ENCODE measurements at places on chromosomes 13 and 19.
A peak's percentile ranks its signal among the peaks of the same experiment; 100 is the strongest.

DNA sequence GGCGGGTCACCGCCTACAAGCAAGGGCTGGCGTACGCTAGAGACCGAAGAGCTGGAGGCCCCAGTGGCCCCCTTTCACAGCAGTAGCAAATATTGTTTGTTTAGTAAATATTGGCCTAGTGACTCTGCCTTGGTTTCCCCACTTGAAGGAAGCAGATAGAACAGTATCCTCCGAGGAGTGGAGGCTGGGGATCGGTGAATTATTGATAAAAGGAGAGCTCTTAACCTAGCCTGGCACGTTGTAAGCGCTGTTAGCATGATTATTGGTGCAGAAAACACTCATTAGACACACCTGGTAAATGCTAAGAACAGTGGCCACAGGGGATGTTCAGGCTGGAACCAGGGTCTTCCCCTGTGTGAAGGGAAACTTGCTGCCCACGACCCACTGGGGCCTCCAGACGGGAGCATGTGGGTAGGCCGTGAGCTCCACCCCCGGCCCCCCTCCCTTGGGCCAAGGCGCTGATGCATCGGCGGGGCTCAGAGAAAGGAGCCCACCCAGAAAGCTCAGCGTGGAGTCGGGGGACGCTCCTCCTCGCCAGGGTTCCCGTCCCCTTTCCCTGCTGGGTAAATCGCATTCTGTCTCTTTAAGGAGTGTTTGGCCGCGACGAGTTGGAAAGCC, 2.3 kb downstream of the IER2 start:
- DNase-seq = no peak

GRCh38 chr13:32278426-32278825, 36.7 kb downstream of the ZAR1L start:
- peak; percentile 89 for DNase-seq

- DNase-seq = no peak
Measured at GRCh38 chr19:35168196-35168595, 13.7 kb downstream of the FXYD5 start.

- DNase-seq = no peak
Measured at GRCh38 chr13:74560325-74560724, 426.1 kb upstream of the KLF12 start.

GRCh38 chr13:36919171-36919832, 736 bp downstream of the SMAD9 start:
- peak; percentile 16 for DNase-seq

DNA sequence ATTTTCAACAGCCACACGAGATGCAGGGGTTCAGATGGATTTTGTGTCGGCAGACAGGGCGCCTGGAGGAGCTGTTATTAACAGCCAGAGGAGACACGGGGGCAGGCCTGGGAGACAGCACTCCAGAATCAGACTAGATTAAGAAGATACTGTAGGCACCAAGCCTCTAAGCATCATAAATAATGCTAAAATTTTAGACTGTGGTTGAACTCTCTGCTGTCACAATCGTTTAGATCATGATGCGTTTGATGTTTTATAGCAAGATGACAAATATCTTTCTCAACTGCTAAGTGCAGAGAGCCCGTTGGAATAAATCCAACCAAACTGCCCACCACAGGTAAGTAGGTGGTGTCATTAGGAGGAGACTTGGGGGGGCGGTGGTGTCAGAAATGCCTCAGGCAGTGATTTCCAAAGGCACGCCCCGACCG, 63.9 kb downstream of the CEBPG start:
- DNase-seq = no peak

DNA sequence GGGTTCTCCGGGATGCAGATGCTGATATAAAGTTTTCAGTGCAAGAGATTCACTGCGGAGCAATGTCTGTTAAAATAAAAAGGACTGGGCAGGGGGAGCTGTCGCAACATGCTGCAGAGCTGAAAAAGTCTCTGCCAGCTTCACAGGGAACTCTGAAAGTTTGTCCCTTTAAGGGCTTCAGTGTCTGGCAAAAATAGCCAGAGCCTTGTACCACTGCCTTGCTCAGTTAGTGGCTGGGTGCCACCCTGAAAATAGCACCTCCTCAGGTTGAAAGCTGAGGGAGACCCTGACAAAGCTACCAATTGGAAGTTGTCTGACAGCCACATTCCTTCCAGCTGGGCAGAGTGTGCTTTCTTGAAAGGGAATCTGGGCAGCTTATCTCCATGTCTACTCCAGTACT, 3.0 kb upstream of the NDFIP2 start:
- DNase-seq = no peak

GRCh38 chr19:45591004-45591637, 6.5 kb upstream of the OPA3 start:
- no peak for DNase-seq

GRCh38 chr19:49549045-49549444, 21.2 kb downstream of the RCN3 start:
- DNase-seq = no peak

DNA sequence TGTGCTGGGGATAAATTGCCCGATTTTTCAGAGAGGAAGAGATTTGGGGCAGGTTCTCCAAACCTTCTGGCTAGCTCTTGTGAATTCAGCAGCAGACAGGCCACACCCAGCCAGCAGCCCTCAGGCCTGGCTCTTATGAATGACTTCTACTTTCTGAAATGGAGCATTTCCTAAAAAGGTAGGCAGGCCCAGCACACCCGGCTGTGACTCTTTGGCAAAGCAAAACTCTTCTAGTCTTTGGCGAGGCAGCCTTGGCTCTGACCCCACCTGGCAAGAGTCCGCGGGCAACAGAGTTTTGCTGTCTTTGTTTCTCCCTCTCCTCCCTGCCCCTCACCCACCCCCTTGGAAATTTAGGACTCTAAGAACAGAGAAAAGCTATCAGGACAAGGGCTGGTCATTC, 221.2 kb downstream of the ZNF536 start:
- no peak for DNase-seq

DNA sequence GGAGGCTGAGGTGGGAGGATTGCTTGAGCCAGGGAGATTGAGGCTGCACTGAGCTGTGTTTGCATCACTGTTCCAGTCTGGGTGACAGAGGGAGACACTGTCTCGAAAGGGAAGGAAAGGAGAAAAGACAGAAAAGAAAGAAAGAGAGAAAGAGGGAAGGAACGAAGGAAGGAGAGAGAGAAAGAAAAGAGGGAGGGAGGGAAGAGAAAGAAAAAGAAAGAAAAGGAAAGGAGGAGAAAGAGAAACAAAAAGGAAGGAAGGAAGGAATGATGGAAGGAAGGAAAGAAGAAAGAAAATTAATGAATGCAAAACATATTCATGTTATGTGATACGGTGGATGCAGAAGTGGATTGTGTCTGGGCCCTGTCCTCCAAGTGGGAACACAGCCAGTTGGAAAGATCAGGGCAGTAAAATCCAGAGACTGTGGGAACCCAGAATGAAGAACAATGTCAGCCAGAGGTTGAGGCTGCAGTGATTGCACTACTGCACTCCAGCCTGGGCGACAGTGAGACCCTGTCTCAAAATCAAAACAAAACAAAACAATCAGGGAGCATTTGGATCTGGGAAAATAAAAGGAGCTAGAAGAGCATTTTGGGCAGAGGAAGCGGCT, 6.2 kb downstream of the PHLDB3 start:
- no peak for DNase-seq

DNA sequence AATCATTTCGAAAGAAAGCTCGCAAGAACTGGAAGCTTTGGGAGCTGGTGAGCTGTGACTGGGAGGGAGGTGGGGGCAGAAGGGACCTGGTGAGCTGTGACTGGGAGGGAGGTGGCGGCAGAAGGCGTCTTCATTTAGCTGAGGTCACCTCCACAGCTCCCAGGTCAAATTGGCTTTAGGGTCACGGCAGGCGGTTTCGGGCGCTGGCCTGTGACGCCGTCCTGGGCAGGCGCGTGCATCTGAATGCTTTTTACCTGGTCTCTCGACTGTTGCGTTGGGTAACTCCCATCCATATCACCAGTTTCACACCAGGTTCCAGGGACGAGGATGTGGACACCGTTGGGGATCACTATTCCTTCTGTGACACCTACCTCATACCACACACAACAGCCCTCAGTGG, 29.2 kb downstream of the C2CD4C start:
- no peak for DNase-seq

- DNase-seq = no peak
Measured at GRCh38 chr19:1469255-1470054, 9.6 kb downstream of the C19orf25 start.

DNA sequence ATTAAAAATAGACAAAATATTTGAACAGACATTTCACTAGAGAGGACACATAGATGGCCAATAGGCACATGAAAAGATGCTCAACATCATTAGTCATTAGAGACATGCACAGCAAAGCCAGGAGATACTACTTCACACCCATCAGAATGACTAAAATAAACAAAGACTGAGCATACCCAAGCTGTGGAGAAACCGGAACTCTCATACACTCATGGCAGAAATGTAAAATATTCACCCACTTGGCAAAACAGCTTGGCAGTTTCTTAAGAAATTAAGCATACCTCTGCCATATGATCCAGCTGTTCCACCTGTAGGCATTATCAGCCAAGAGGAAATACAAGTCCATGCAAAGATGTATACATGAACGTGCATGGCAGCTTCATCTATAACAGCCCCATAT, 213.4 kb downstream of the TSHZ3 start:
- no peak for DNase-seq

DNA sequence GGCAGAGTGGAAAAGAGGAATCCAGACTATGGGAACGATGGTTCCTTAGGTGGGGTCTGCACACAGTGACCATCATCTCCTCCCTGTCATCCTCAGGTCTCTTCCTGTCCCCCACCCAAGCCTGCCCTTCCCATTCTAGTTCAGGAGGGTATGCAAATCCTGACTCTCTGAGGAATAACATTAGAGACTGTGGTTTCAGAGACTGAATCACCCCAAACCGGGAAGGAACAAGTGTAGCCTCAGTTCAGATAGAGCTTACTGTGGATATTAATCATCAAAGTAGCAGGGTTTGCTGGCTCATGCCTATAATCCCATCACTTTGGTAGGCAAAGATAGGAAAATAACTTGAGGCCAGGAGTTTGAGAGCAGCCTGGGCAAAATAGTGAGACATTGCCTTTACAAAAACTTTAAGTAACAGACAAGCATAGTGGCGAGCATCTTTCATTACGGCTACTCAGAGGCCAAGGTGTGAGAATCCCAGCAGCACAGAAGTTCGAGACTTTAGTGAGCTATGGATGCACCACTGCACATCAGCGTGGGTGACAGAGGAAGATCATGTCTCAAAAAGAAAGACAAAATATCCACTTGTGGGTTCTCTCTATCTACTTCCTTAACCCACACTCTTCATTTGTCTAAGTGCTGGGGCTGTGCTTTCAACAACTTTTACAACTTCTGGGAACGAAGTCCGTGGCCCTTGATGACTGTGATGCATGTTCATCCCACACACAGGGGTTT, 19.3 kb upstream of the LGALS13 start:
- DNase-seq = no peak

GRCh38 chr13:72390909-72391308, 336.5 kb downstream of the MZT1 start:
- peak; percentile 96 for DNase-seq

GRCh38 chr13:57673197-57673596, 41.7 kb downstream of the PCDH17 start:
- peak; percentile 88 for DNase-seq

- DNase-seq = no peak
Measured at GRCh38 chr13:85148009-85148408, 651.2 kb downstream of the SLITRK6 start.

GRCh38 chr19:5822181-5822844, 17.2 kb downstream of the FUT6 start:
- no peak for DNase-seq

- peak; percentile 10 for DNase-seq
Measured at GRCh38 chr13:75607447-75607846, 28.7 kb upstream of the LMO7 start.

DNA sequence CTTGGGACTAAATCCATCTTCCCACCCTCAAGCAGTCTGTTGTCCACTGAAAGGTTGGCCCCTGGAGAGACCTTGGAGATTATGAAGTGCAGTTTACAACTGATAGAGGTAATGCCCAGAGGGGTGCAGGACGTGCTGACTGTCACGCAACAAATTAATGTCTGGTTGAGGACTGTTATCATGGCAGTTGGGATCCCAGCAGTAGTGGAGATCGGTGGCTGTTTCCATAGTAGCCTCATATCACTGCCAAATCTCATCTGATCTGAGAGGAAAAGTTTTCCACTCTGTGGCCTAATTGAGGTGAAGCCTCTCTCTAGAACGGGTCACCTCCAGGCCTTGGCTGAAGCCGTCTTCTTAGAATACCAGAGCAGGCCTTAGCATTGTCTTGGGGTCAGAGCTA, 4.1 kb downstream of the TECR start:
- no peak for DNase-seq

DNA sequence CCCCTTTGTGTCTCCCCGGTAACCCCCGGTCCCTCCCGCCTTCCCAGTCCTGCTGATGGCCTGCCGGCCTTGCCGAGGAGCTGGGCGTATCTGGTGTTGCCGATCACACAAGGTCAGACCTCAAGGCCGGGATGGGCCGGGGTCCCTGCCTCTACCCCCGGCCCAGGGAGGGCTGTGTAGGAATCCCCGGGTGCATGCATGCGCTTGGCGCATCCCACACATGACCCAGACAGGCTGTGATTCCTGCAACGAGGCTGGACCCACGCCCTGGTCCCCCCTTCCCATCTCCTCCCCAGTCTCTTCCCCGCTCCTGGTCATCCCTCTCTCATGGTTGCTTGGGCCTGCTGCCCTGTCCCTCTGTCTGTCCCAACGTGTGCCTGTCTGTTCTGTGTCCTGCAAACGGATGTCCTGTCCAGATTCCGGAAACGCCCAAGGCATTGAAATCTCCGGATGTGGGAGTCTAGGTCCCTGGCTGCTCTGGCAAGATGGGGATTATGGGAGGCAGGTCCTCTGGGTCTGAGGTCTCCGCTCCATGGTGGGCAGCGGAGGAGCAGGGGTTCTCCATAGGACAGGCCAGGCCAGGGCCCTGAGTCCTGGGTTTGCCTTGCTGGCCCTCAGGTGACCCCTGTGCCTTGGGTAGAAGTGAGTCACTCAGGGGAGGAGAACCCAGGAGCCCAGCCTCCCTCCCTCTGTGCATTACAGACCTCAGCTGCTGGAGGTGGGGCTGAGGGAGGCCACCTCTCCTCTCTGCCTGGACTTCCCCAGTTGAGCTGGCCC, 1.6 kb downstream of the PKN1 start:
- peak; percentile 79 for DNase-seq

- no peak for DNase-seq
Measured at GRCh38 chr19:49910179-49910578, 13.5 kb upstream of the IL4I1 start.

GRCh38 chr13:106372199-106373155, 163.0 kb downstream of the EFNB2 start:
- DNase-seq = peak; percentile 79

DNA sequence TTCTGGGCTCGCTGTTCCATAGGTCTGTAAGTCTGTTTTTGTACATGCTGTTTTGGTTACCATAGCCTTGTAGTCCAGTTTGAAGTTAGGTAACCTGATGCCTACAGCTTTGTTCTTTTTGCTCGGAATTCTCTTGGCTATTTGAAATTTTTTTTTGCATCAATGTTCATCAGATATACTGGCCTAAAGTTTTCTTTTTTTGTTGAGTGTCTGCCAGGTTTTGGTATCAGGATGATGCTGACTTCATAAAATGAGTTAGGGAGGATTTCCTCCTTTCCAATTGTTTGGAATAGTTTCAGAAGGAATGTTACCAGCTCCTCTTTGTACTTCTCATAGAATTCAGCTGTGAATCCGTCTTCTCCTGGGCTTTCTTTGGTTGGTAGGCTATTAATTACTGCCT, 397.8 kb upstream of the HTR2A start:
- no peak for DNase-seq

GRCh38 chr19:3194106-3195087, 8.7 kb downstream of the NCLN start:
- no peak for DNase-seq

GRCh38 chr19:15468675-15469512, 4.5 kb upstream of the RASAL3 start:
- no peak for DNase-seq

All from renal cortical epithelial cell (primary cell).